ENCODE measurements at places on chromosomes 3 and 15. TPM values are rescaled to one million over a fixed set of nuclear protein-coding genes. Genes with fewer than 3 reads are reported as not detected.

DNA sequence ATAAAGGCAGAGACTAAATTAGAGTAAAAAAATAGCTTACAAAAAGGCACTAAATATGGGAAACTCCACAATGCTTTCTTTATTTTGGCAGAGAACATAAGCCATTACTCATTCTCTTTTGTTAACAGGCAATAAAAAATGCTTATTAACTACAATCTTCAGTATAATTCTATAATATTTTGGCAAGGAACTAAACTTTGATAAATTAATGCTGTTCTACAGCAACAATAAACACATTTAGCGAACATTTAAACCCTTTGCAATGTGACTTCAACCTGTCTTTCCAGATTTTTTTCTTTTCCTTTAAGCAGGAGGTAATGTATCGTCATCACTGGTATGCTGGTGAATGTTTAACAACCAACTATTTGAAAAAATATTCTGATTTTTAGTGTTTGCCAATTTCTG, 42.2 kb upstream of the POU1F1 start:
- DNase-seq: no peak

GRCh38 chr3:48023377-48023776, 7.2 kb upstream of the MAP4 start:
- no peak for DNase-seq

- no peak for DNase-seq
Observed at GRCh38 chr15:63090472-63090871, 31.2 kb upstream of the LACTB start.

The TMOD2 gene
- 7.1 TPM for total RNA-seq
